MM.1S (cell line): ENCODE measurements at places on chromosomes 4 and X.

DNA sequence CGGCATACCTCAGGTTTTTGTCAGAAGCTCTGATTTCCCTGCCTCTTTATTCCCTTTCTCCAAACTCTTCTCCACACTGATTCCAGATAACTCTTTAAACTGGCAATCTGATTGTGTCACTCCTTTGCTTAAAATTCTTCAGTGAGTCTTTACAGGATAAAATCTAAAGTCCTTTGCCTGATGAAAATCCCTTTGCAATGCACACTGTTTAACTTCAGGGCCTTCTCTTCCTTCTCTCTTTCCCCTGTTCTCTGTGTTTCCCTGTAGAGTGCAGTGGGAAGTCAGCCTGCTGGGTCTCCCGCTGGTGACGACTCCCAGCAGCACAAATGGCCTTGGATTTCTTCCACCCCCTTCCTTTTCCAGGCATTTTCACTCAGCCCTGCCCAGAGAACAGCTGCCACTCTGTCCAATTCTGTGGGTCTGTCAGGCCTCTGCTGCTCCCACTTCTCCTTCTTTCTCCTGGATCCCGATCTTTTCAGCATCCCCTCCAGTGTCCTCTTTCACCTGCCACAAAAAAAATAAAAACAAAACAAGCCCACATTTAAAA lies 189.9 kb upstream of the NWD2 start:
- DNase-seq = no peak

- DNase-seq = no peak
Observed at GRCh38 chr4:172706000-172706399, 462.6 kb upstream of the GALNT7 start.

DNA sequence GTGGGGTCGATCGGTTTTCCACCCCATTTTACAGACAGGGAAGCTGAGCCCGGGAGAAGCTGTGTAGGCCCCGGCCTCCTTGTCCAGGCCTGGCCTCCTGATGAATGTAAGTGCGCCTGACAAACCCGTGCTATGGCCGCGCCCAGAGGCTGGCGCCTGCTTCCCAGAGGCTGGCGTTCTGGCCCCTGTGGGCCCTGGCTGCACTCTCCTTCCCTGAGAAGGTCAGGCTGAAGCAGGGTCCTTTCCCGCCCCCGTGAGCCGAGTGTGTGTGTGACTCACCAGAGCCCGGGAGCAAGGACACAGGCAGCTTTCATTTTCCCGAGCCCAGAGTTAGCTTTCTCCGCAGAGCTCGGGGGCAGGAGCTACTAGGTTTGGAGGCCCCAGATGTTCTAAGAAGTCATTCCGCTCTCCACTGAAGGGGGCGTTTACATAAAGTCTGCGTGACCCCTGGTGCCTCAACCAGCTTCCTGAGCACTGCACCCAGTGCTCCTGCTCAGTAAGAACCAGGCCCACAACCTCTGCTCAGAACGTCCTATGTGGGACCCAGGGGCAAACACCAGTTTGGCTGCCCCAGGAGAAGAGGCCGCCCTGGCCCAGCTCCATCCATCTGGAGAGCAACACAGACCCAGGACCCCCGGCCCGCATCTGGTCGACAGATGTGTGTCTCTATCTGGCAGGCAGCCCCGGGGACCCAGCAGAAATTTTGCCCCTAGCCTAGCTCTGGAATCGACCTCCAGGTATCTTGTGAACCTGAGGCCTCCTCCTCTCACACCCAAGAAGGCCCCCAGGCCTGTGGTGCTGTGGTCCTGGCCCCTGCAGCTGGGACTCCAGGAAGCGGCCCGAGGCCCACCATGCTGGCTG lies 13.6 kb downstream of the UVSSA start:
- DNase-seq = no peak

GRCh38 chr4:104492183-104492771 lies 2.4 kb downstream of the CXXC4 start:
- DNase-seq = peak; percentile 82

DNA sequence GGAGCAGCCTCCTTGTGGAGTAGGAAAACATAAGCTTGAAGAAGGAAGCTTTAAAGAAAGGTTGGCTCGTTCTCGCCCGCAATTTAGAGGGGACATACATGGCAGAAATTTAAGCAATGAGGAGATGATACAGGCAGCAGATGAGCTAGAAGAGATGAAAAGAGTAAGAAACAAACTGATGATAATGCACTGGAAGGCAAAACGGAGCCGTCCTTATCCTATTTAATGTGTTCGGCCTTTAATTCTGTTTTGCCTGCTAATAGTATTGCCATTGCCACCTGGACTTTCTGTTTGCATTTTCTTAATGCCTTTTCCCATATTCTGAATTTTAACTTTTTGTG lies 1.4 kb downstream of the TCEAL1 start:
- no peak for DNase-seq

DNA sequence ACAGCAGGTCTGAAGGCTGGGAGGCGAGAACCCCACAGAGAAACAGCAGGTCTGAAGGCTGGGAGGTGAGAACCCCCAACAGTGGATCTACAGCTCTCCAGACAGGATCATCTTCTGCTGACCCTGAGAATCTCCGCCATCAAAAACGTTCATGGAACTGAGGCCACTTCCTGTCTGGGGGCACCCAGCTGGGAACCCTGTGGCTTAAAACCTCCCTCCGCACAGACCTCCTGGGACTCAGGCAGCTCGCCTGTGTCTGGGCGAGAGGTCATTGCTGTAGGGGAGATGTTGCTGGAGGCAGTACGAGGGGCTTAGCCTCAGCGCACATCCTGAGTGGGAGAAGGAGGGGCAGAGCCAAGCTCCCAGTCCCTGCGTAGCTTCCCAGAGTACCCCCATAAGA lies 15.1 kb upstream of the CLDN24 start:
- no peak for DNase-seq

- DNase-seq = peak; percentile 40
Observed at GRCh38 chrX:120514236-120514635, 45.1 kb upstream of the LAMP2 start.

DNA sequence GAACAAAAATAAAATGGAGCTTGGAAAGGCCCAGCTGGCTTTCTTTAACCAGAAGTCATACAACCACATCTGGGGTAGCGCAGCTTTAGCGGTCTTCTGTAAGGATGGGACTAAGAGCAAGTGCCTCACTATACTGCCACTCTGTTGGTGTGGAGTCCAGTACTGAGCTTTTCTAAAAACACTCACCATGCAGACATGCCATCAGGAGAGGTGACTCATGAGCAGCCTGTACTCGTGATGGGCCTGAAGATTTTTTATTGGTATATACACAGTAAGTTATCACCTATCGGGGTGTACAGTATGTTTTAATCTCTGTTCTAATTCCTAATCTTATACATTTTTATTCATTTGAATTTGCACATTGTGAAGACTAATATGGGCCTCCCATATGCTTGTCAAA lies 9.6 kb downstream of the PPP3CA start:
- no peak for DNase-seq

- DNase-seq = peak; percentile 78
Observed at GRCh38 chrX:81120936-81121371, 80.8 kb downstream of the HMGN5 start.

DNA sequence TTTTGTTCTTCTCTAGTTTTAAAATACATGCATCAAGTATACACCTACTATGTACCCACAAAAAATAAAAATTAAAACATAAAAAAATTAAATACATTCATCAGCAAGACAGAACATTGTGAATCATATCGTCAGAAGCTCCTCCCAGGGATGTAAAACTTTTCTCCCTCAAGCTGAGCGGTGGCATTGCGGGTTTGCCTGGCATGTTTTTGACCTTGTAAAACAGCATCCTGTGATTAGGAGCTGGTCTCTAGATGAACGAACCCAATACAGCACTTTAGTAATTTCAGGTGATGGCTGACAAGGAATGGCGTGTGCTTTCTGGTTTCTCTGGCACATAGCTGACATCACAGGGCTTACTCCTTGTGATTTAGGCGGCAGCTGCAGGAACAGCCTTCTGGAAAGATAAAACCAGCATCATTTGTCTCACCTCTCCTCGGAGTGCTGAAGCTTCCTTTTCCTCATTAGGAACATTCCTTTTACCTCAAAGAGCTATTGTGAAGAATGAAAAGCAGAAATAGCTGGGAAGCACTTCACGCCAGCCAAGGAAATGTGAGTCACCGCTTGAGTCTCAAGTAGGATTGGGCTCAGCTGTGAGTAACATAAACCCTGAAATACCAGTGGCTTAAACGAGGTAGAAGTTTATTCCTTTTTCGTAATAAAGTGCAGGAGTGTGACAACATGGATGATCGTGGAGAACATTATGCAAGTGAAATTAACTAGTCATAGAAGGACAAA lies 44.3 kb downstream of the NYX start:
- no peak for DNase-seq

- no peak for DNase-seq
Observed at GRCh38 chrX:69262036-69262936, 97.0 kb upstream of the PJA1 start.

DNA sequence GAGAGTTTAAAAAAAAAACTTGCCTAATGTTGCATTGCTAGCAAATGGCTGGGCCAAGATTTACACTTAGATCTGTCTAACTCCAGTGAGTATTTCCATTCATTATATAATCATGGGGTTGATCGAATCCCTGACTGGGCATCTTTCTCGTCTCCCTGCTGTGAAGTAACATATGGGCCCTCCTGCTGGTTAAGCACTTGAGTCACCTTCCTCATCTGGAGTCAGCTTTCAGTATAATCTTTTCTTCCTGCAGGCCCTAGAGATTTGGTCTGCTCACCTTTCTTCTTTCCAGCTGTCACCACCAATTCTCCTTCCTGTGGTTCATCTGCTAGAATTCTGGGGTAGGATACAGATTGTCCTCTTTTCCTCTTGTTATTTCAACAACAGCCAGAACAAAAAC lies 41.6 kb downstream of the TIGD2 start:
- no peak for DNase-seq

- DNase-seq = peak; percentile 25
Observed at GRCh38 chr4:104732766-104733165, 238.1 kb upstream of the CXXC4 start.

DNA sequence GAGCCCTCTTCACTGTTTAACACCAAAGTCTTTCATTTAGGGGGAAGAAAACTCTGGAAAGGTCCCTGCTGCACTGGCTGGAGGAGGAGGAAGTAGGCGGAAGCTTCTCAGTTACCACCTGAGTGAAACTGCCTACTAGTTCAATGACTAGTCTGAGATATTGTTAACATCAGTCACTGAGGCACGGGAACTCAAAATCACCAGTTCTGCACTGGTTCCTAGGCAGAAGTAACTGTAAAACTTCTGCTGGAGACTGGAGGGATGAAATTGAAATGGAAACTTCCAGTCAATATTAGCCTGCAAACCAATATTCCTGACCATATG lies 178.3 kb downstream of the SNCA start:
- DNase-seq = peak; percentile 51

GRCh38 chr4:60133375-60133774 lies 1066.8 kb upstream of the ADGRL3 start:
- DNase-seq = no peak
